ENCODE measurements at places on chromosomes 3 and 15. TPM values are rescaled to one million over a fixed set of nuclear protein-coding genes. Genes with fewer than 3 reads are reported as not detected.
A peak's percentile ranks its signal among the peaks of the same experiment; 100 is the strongest.

CPNE4 gene
- not detected for total RNA-seq

LRRC2 gene
- not detected for total RNA-seq

- no peak overlapping the region for H3K4me3 ChIP-seq
- DNase-seq = no peak
Measured at GRCh38 chr3:125525153-125525552, 5.2 kb upstream of the SNX4 start.

MYH15 gene
- total RNA-seq = 0.17 TPM

- peaks cover 14% of the 10 kb centered on the region for H3K4me1 ChIP-seq
- no peak overlapping the region for H3K27ac ChIP-seq
- H3K4me3 ChIP-seq = no peak overlapping the region
- no peaks in the 10 kb centered on the region for H3K36me3 ChIP-seq
Measured at GRCh38 chr15:57213862-57214261, 162.4 kb upstream of the CGNL1 start.

DNA sequence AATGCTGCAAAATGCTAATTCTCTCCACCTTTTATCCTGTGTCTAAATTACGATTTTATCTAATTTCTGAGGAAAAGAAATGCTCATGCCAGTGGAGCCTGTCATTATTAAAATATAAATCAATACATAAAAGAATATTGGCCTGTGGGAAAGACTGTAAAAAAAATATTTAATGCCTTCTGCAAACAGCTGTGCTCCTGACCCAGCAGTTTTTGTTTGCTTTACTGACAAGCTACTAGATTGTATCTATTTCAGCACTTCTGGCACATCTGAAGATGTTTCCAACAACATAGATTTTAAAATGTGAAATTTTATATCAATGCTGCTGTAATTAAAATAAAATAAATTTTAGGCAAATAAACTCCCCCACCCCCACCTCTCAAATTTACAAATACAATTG lies 493.6 kb upstream of the AGTR1 start:
- H3K36me3 ChIP-seq = no peaks in the 10 kb centered on the region
- DNase-seq = no peak
- no peak overlapping the region for H3K4me3 ChIP-seq
- no peaks in the 10 kb centered on the region for H3K4me1 ChIP-seq

- H3K27me3 ChIP-seq = peaks cover 16% of the 10 kb centered on the region
- DNase-seq = no peak
- no peak overlapping the region for H3K4me3 ChIP-seq
- no peak overlapping the region for H3K27ac ChIP-seq
- H3K4me1 ChIP-seq = no peaks in the 10 kb centered on the region
Measured at GRCh38 chr3:42229942-42230688, 35.9 kb downstream of the CCK start.

- peak overlapping the region; percentile 66 for H3K4me3 ChIP-seq
- H3K36me3 ChIP-seq = no peaks in the 10 kb centered on the region
- DNase-seq = peak; percentile 69
- peaks cover 69% of the 10 kb centered on the region for H3K4me1 ChIP-seq
- peak overlapping the region; percentile 88 for H3K27ac ChIP-seq
Measured at GRCh38 chr3:20043396-20043795, 3.1 kb downstream of the KAT2B start.

All from activated CD4-positive, alpha-beta memory T cell treated with anti-CD3 and anti-CD28 coated beads for 36 hours (primary cell).